ENCODE measurements at places on chromosomes 7 and 10.

GRCh38 chr7:25056368-25056767 lies 68.7 kb downstream of the CYCS start:
- DNase-seq, result no peak

- DNase-seq, result no peak
These were observed 566.8 kb downstream of the SDK1 start for GRCh38 chr7:3867863-3868262.

GRCh38 chr10:96850825-96851224 lies 18.7 kb downstream of the LCOR start:
- DNase-seq, result no peak

DNA sequence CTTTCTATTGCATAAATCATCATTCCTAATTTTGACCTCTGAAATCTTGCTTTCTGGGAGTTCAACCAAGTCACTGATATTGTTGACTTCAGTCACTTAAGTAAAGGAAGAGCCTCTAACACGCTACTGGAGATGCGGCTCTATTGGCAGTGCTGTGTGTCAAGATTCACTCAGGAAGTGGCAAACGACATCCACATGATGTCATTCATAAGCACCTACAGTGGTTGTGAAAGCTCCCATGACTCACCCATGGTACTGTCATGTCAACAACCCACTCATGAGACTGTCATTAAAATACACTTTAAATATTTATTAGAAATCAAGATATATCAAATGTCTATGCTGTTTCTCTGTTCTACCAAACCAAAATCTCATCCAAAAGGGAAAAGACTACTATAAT lies 52.5 kb upstream of the LHFPL3 start:
- no peak for DNase-seq

DNA sequence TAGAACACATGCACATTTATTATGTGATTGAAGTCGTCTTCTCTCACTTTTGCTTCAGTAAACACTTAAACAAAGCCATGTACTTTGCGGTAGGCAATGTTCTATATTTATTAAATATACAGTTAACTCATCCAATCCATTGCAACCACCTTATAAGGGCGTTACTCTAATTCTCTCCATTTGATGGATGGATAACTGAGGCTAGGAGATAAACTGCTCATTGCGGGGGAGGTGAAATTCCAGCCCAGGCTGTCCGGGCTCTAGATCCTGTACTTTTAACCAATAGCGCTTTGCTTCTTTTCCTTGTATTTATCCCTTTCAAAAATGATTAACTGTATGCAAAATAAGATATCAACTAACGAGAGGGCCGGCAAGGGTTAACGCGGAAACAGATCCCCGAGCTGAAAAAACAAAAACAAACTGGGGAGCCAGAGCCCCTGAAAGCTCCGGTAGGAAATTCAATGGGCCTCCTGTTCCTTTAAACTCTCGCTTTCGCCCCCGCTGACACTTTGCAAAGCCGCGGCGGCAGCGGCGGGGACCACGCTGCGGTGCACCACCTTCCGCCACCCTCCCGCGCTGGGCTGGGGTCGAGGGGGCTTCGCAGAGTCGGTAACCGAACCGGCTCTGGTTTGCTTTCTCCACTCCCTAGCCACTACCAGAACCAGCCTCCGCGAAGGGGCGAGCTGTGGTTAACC lies 1.0 kb upstream of the PLXDC2 start:
- DNase-seq, result no peak

DNA sequence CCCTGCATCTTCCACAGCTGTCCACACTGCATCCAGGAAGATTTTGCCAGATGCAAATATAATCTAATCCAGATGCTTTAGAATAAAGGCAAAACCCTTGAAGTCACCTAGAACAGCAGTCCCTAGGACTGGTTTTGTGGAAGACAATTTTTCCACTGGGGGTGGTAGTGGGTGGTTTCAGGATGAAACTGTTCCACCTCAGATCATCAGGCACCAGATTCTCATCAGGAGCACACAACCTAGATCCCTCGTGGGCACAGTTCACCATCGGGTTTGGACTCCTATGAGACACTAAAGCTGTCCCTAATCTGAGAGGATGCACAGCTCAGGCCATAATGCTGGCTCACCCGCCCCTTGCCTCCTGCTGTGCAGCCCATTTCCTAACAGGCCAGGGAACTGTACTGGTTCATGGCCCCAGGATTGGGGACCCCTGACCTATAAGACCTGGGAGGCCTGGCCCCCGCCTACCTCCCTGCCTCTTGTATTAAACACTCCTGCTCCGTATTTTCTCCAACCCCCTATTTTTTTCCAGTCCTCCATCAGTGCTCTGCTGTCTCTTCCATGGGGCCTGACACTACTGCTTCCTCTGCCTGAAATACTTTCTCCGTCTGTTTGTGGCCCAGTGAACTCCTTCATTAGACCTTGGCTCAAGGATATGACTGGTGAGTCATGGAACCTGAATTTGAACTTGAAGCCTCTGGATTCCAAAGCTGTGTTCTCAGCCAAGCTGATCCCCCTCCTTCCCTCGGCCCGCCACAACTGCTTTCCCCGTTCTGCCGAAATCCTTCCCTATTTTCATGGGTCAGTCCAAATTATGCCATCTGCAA lies 79.9 kb upstream of the RHEB start:
- DNase-seq, result no peak

DNA sequence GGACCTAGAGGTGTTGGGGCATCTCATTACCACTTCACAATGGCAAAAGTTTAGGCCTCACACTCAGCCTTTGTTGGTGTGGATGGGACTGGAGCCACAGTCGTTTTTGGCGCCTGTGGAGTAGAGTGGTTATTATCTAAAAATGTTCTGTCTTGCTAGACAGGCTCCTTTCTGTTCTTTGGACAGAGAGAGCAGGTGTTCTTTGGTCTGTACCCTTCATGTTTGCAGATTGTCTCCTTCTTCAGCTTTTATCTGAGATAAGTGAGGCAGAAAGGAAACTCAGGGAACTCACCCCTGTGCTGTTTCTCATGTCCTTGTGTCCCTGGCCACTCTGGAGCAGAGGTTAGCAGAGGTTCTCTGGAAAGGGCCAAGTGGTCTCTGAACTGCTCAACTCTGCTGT lies 103.7 kb downstream of the CCNY start:
- DNase-seq, result no peak

DNA sequence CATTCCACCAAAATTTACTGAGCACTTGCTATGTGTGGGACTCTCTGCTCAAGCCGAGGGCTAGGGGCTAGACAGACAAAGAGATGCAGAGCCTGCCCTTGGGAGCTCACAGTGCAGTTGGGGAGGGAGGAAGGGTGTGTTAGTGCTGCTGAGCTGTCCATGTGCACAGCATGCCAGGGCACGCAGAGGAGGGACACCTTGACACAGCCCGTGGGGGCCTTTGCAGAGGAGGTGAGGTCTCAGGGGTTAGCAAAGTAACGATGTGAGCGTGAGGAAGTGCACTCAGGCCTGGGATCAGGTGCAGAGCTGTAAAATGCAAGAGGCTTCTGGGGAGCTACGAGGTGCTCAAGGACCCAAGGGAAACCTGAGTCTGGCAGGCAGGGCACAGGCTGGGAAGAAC lies 16.3 kb downstream of the PRKCQ start:
- DNase-seq, result no peak

DNA sequence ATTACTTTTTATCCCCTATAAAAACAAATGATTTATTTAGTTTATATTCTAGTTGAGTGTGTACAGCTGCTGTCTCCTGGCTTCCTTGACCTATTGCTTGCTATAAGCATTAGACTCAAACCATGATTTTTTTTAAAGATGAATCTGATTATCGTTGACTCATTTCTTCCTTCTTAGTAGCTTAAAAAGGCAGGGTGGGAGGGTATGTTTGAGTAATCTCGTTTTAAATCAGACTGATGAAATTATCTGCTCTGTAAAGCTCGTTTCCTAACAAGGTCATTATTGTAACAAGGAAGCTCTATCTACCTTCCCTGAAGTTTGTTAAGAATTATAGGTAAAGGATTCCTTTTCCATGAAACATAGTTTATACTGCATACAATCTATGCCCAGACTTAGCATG lies 276.3 kb upstream of the KCND2 start:
- DNase-seq, result no peak

Data from activated CD8-positive, alpha-beta memory T cell treated with anti-CD3 and anti-CD28 coated beads for 1 hour (primary cell).